ENCODE measurements at places on chromosomes 6 and 20. TPM values are rescaled to one million over a fixed set of nuclear protein-coding genes. Genes with fewer than 3 reads are reported as not detected.

- H3K27ac ChIP-seq, result no peak overlapping the region
- no peaks in the 10 kb centered on the region for H3K4me1 ChIP-seq
- no peaks in the 10 kb centered on the region for H3K36me3 ChIP-seq
- no peaks in the 10 kb centered on the region for H3K27me3 ChIP-seq
These were observed 80.1 kb downstream of the RIPOR3 start for GRCh38 chr20:50611128-50611810.

GRCh38 chr6:123804014-123804786 is 535 bp downstream of the NKAIN2 start:
- no peak overlapping the region for H3K4me3 ChIP-seq
- DNase-seq, result peak; percentile 6
- no peaks in the 10 kb centered on the region for H3K27me3 ChIP-seq
- no peaks in the 10 kb centered on the region for H3K36me3 ChIP-seq

- H3K4me1 ChIP-seq, result no peaks in the 10 kb centered on the region
- DNase-seq, result no peak
- H3K27me3 ChIP-seq, result peaks cover 2% of the 10 kb centered on the region
- H3K27ac ChIP-seq, result no peak overlapping the region
- H3K36me3 ChIP-seq, result no peaks in the 10 kb centered on the region
These were observed 14.4 kb upstream of the MAS1L start for GRCh38 chr6:29502181-29502580.

DNA sequence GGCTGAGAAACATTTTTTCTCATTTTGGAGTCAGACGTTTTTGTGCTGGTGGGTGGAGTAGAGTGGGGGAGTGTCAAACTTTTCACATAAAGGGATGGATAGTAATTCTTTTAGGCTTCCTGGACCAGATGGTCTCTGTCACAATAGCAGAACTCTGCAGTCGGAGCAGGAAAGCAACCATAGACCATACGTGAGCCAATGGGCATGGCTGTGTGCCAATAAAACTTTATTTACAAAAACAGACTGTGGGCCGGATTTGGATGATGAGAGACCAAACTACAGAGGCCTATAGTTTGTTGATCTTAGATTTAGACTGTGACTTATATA is 70.8 kb upstream of the SLC22A23 start:
- no peak for DNase-seq
- H3K27me3 ChIP-seq, result no peaks in the 10 kb centered on the region
- no peak overlapping the region for H3K4me3 ChIP-seq
- no peak overlapping the region for H3K27ac ChIP-seq

DNA sequence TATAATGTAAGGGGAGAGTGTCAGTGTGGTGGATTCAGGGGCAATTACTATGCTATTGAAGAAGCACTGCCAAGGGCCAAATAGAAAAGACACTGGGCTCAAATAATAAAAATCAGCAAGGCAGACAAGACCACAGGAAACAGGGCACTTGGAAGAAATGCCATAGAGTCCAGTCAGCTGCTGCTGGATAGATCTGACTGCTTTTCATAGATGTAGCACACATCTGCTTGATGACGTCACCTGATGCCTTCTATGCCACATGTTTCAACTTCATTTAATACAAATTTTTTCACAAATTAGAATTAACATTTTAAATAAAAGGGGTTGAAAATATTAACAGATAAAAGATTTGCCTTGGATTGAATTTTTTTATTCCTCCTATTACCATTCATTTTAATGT is 23.9 kb upstream of the AHI1 start:
- H3K27ac ChIP-seq, result no peak overlapping the region
- no peaks in the 10 kb centered on the region for H3K27me3 ChIP-seq
- DNase-seq, result no peak
- no peaks in the 10 kb centered on the region for H3K4me1 ChIP-seq

C20orf202 gene
- not detected for total RNA-seq

DNA sequence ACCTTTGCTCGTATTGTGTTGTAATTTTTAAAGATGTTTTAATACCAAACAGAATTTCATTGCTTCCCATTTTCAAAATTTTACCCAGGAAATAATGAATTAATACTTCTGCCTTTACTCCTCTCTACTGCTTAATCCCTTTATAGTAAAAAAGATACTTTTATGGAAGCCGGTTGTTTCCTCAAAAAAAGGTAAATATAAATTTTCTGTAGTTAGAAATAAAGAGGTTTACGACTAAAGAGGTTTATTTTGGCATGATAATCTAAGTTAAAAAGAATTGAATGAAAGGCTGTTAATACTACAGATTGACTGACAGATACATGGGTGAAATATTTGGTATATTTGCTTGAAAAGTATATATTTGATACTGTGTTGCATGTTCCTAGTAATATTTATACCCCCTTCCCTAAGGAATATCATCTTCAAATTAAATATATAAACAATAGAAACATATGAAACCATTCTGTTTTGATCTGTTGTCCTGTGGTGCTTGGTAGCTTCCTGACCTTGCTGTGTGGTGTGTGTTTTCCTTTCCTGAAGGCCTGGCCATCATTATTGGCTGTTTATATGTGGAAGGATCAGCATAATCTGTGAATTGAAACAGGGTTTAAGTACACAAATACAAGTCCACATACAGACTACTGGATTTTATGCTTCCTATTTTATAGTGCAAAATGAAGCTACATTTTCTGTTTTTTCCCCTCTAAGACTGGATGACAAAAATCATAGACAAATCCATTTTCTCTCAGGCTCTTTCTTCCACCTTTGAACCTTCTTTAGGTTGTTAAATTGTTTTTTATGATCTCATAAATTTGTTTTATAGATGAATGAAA is 2.3 kb downstream of the LIN28B start:
- H3K27ac ChIP-seq, result no peak overlapping the region
- H3K27me3 ChIP-seq, result peaks cover 49% of the 10 kb centered on the region
- DNase-seq, result no peak
- H3K4me1 ChIP-seq, result no peaks in the 10 kb centered on the region
- H3K4me3 ChIP-seq, result no peak overlapping the region

DNA sequence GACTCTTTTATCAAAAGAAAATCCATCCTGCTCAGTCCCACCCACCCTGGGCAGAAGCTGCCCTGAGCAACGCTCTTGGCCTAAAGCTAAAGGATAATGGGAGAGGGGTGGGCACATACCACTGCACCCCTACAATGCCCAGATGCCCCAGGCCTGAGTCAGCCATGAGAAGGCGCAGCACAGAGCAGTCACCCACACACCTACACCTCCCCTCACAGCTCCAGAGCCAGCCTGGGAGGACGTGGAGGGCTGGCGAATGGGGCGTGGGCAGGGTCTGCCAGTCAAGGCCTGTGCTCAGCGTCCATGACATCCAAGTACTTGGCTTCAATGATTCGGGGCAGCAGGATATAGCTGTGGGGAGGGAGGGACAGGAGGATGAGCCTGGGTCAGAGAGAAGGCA is 11.5 kb downstream of the SLC4A11 start:
- H3K36me3 ChIP-seq, result no peaks in the 10 kb centered on the region
- no peak overlapping the region for H3K27ac ChIP-seq
- H3K27me3 ChIP-seq, result no peaks in the 10 kb centered on the region
- H3K4me1 ChIP-seq, result peaks cover 16% of the 10 kb centered on the region

GRCh38 chr20:17735206-17735804 is 35.5 kb downstream of the BANF2 start:
- no peak overlapping the region for H3K27ac ChIP-seq
- H3K27me3 ChIP-seq, result no peaks in the 10 kb centered on the region
- no peak overlapping the region for H3K4me3 ChIP-seq
- H3K4me1 ChIP-seq, result no peaks in the 10 kb centered on the region
- DNase-seq, result no peak
- no peaks in the 10 kb centered on the region for H3K36me3 ChIP-seq

CDS2 gene
- 48.6 TPM for total RNA-seq

MACROD2 gene
- 5.3 TPM for total RNA-seq

KCNK16 gene
- total RNA-seq, result not detected

GRCh38 chr6:168964138-168964835 is 289.4 kb downstream of the THBS2 start:
- H3K4me3 ChIP-seq, result no peak overlapping the region
- no peak for DNase-seq
- H3K4me1 ChIP-seq, result no peaks in the 10 kb centered on the region
- no peaks in the 10 kb centered on the region for H3K36me3 ChIP-seq
- H3K27me3 ChIP-seq, result no peaks in the 10 kb centered on the region

GRCh38 chr20:4663553-4663952 is 58.2 kb upstream of the PRND start:
- no peak overlapping the region for H3K4me3 ChIP-seq
- H3K4me1 ChIP-seq, result peaks cover 6% of the 10 kb centered on the region
- DNase-seq, result no peak
- no peaks in the 10 kb centered on the region for H3K36me3 ChIP-seq
- no peak overlapping the region for H3K27ac ChIP-seq
- no peaks in the 10 kb centered on the region for H3K27me3 ChIP-seq

DNA sequence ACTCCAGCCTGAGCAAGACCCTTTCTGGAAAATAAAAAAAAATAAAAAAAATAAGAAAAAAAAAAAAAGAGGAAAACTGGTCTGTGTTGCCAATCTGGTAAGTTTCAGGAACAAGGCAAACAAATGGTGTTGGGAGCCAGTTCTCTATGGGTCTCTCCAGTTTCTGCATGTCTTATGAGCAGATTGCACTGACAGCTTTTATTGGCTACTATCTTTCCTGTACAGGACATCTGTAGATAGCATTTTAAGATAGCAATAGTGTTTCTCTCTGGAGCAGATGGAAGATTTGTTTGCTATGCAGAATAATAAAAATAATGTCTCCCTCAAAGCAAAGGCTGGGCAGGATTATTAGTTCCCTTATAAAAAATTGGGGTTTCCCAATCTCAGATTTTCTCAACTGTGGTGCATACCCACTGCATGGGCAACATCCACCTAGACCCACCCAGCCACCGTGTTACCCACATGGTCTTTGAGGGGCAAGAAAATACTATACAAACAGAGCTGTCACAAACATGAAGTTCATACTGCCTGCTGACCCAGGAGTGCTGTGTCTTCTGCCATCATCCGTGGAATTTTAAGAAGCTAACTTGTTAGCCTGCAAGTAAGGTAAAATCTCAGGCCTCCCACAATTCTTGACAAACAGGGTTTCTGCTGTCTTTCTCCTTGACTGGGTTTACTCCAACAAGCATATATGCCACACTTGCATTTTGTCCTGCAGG is 9.5 kb downstream of the GMDS start:
- H3K27ac ChIP-seq, result no peak overlapping the region
- no peaks in the 10 kb centered on the region for H3K27me3 ChIP-seq
- DNase-seq, result no peak
- H3K36me3 ChIP-seq, result no peaks in the 10 kb centered on the region
- H3K4me3 ChIP-seq, result no peak overlapping the region
- H3K4me1 ChIP-seq, result peaks cover 13% of the 10 kb centered on the region
